ENCODE measurements at places on chromosomes 1 and 21. TPM values are rescaled to one million over a fixed set of nuclear protein-coding genes. Genes with fewer than 3 reads are reported as not detected.
A peak's percentile ranks its signal among the peaks of the same experiment; 100 is the strongest.

PERM1 gene
- total RNA-seq, result not detected

DIP2A gene
- 71.0 TPM for total RNA-seq

SLC35E2B gene
- 87.3 TPM for total RNA-seq

KIAA1614 gene
- 2.5 TPM for total RNA-seq

RCC1 gene
- 23.6 TPM for total RNA-seq

DIO1 gene
- total RNA-seq, result not detected

USP33 gene
- 78.9 TPM for total RNA-seq

COL9A2 gene
- total RNA-seq, result 8.8 TPM

GRCh38 chr1:228394571-228395394 lies 11.9 kb downstream of the TRIM11 start:
- DNase-seq, result peak; percentile 43

DNA sequence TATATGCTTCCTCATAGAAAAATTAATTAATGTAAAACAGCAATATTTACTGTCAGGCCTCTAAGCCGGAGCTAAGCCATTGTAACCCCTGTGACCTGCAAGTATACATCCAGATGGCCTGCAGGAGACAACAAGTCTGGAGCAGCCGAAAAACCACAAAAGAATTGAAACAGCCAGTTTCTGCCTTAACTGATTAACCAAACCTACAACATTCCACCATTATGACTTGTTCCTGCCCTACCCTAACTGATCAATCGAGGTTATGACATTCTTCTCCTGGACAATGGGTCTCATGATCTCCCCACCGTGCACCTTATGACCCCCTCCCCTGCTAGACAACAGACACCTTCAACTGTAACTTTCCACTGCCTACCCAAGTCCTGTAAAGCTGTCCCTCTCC lies 205.8 kb upstream of the DUSP10 start:
- no peak for DNase-seq

DNA sequence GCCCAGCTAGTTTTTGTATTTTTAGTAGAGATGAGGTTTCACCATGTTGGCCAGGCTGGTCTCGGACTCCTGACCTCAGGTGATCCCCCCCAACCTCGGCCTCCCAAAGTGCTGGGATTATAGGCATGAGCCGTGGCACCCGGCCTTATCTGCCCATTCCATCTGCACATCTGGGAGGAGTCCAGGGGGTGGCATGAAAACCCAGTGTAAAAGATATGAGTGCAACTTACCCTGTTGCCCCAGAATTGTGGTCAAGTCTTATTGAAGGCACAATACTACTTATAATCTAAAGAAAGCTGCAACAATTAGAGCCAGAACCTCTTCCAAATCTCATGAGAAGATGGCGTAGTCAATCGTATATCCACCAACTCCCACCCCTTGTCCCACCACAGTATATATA lies 18.4 kb downstream of the CTXND2 start:
- no peak for DNase-seq

DNA sequence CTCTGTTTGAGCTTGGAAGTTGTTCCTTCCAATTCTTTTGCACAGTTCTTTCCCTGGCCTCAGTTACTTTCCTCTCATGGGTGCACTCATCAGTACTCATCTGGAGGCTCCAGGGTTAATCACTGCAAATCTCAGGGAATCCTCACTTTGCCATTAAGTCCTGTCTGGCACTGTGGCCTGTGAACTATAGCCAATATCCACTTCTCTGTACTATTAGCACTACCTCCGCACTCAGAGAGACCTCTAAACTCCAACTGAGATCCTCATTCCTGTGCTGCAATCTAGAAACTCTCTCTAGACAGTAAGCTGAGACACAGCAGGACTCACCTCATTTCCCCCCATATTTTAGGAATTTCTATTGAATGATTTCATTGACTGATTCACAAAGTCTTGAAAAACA lies 311.3 kb downstream of the NCAM2 start:
- DNase-seq, result no peak

GRCh38 chr1:115062542-115063004 lies 26.7 kb downstream of the TSPAN2 start:
- DNase-seq, result peak; percentile 90

- DNase-seq, result no peak
Measured at GRCh38 chr1:204835737-204836136, 34.9 kb upstream of the NFASC start.

- peak; percentile 44 for DNase-seq
Measured at GRCh38 chr1:109759513-109760334, 4.0 kb downstream of the EPS8L3 start.

GRCh38 chr1:25072461-25072860 lies 142.4 kb upstream of the RUNX3 start:
- DNase-seq, result no peak

DNA sequence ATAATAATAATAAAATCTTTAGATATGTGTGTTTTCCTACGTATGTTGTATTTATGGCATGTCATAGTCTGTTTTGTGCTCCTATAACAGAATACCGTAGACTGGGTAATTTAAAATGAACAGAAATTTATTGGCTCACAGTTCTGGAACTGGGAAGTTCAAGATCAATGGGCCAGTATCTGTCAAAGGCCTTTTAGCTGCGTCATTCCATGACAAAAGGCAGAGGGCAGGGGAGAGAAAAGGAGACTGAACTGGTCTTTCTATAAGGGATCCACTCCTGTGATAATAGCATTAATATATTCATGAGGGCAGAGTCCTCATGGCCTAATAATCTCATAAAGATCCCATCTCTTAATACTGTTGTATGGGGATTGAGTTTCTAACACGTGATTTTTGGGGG lies 7.1 kb upstream of the SFT2D2 start:
- DNase-seq, result no peak

DNA sequence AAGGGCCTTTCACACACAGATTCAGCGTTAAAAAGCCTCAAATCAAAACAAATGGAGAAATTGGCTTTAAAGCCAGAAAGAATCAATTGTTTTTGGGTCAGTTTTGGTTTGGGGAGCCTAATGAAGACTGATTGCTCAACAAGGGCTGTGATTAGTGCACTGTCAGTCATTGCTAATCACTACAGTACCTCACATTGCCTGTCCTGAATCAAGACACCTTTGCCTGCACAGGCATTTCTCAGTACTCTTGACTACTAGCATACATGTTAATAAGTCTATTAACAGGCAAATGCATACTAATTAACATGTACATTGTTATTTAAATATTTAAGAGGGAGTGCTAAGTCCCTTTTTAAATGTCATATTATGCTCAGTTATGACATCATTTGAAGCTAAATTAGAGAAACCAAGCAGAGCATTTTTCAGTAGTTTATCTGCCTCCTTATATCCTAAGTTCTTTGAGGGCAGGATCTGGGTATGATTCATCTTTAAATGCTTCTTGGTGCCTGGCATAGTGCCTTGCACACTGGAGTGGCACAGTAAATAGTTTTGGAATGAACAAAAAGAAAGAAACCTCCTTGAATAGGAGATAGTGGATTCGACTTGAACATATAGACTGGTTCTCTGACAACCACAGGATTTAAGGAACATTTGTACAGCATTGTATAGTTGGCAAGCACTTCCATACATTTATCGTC lies 25.8 kb upstream of the CCN1 start:
- DNase-seq, result no peak

GRCh38 chr1:28282426-28283407 lies 23.4 kb downstream of the SESN2 start:
- DNase-seq, result no peak

- DNase-seq, result no peak
Measured at GRCh38 chr1:101264697-101265096, 27.9 kb downstream of the S1PR1 start.

GRCh38 chr1:241465673-241466072 lies 53.9 kb downstream of the FH start:
- DNase-seq, result no peak

- DNase-seq, result no peak
Measured at GRCh38 chr1:41353744-41354143, 7.5 kb upstream of the FOXO6 start.

DNA sequence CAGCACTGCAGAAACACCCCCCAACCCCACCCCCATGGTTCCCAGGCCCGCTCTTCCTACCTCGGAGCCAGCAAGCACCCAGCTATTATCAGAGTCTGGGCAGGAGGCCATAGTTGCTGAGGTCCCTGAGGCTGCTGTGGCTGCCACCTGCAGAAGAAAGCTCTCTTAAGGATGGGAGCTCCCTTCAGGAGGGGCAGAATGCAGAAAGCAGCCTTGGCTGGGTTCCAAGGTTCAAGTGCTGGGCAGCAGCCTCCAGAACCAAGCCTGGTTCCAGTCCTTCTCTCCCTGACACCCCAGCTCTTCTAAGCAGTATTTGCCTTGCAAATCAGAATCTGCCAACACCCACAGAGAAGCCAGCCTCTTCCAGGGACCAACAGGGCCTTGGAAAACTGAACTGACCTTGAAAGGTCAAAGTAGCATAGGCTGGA lies 2.3 kb downstream of the PBXIP1 start:
- DNase-seq, result no peak

- no peak for DNase-seq
Measured at GRCh38 chr1:12284486-12284885, 54.7 kb downstream of the VPS13D start.

- DNase-seq, result no peak
Measured at GRCh38 chr1:234393190-234393589, 19.9 kb downstream of the COA6 start.

DNA sequence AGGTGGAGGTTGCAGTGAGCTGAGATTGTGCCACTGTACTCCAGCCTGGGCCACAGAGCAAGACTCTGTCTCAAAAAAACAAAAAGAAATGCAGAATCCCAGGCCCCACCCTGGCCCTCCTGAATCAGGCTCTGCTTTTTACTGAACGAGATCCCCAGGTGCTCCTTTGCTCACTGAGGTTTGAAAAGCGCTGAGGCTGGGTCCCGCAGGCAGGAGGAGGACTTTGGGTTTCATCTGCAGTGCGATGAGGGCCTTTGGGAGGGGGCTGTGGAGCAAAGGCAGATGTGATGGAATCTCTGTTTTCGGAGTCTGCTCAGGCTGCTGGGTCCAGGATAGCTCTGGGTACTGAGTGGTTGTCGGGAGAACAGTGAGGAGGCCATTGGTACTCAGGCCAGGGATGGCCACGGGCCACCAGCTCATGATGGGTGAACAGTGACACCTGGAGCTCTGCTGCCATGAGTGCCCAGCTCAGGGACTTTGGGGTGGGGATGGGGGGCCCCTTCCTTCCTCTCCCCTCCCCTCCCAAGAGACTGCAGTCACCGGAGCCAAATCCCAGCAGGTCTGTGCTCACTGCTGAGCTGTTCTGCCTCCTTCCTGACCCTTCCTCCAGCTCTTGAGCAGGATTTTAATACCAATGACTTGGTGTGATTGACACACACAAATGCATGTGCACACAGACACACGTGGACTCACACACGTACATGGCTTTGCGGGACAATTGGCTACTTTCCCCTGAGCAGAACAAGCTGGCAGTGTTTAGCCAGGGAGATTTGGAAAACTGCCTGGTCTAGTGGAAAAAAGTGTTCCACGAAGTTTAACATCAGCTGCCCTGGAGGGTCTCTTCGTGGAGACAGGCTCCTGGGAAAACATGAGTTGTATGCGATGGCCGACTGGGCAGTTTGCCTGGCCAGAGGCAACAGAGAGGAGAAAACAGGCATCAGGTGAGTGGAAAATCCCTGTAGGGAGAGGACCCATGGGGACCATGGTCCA lies 3.6 kb upstream of the DHRS3 start:
- DNase-seq, result no peak

GRCh38 chr21:16308269-16308668 lies 578.5 kb downstream of the USP25 start:
- no peak for DNase-seq

DNA sequence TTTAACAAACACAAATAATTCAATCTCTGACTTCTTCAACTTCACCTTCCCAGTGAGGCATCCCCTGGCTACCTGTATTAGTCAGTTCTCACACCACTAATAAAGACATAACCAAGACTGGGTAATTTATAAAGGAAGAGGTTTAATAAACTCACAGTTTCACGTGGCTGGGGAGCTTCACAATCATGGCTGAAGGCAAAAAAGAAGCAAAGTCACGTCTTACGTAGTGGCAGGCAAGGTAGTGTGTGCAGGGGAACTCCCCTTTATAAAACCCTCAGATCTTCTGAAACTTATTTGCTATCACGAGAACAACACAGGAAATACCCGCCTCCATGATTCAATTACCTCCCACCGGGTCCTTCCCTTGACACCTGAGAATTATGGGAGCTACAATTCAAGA lies 478.5 kb downstream of the ADGRL2 start:
- no peak for DNase-seq

- no peak for DNase-seq
Measured at GRCh38 chr1:56188221-56188620, 391.1 kb downstream of the PLPP3 start.

DNA sequence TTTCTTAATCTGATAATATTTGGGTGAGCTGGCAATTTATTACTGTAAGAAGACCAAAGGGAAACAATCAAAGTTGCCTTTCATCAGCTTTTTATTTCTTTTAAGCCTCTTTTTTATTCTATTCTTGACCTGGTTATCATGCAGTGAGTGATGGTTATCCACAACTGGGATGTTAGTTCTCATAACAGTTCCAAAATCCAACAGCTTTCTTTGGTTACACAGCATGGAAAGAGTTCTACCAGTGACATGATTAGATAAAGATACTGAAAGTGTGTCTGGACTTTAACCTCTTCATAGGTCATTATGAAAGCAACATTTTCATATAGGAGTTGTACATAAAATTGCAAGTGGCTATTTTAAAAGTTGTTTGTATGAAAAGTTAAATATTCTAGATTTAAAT lies 163.0 kb downstream of the SYT2 start:
- DNase-seq, result no peak

DNA sequence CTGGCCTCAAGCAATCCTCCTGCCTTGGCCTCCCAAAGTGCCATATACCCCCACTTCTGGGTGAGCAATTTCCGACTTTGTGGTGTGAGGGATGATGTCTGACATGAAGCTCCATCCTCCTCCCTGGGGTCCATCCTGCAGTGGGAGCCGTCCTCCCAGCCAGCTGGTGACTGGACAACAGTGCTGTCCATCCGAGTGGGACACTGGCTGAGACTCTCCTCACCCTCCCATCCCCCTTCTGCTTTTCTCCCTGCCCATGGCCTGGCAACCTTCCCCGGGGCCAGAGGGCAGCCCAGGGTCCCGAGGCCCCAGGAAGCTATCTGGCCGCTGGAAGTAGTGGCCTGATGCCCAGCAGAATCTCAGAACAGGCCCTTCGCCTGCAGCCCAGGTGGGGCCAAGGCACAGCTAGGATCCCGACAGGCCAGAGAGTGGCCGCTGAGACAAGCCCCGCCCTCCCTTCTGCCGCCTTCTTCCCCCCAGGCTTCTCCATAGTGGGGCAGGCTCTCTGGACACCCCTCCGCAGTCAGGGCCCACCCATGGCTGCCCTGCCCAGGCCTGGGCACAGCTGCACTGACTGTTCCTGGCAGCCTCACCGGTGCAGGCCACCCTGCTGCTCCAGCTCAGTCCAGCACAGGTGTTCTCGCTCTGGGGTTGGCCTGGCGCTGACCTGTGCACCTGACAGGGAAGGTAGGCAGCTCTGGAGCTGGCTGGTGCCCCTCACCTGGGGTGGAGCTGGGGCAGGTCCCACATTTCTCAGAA lies 8.4 kb upstream of the FAAP20 start:
- DNase-seq, result no peak

GRCh38 chr1:178593515-178593914 lies 80.6 kb downstream of the TEX35 start:
- DNase-seq, result no peak
